ENCODE measurements at places on chromosomes 2 and 18. TPM values are rescaled to one million over a fixed set of nuclear protein-coding genes. Genes with fewer than 3 reads are reported as not detected.
A peak's percentile ranks its signal among the peaks of the same experiment; 100 is the strongest.

The FRZB gene
- 8.0 TPM for polyA plus RNA-seq

- DNase-seq: no peak
These were observed 2.6 kb downstream of the RAD51AP2 start for GRCh38 chr2:17515652-17516051.

- peak; percentile 79 for DNase-seq
These were observed 133.1 kb downstream of the NFATC1 start for GRCh38 chr18:79528846-79529245.

DNA sequence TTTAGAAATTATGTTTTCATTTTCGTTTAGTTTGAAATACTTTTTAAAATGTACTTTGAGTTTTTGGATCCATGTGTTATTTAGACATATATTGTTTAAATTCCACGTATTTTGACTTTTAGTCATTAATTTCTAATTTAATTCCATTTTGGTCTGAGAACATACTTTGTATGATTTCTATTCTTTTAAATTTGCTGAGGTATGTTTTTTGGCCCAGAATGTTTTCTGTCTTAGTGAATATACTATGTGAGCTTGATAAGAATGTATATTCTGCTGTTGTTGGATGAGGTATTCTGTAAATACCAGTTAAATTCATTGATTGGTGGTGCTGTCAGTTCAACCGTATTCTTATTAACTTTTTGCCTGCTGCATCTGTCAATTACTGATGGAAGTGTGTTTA lies 26.4 kb downstream of the VRK2 start:
- no peak for DNase-seq

All from renal pelvis (tissue), 12 donors.